GM03348 (cell line): ENCODE measurements at places on chromosomes 12 and 14.

DNA sequence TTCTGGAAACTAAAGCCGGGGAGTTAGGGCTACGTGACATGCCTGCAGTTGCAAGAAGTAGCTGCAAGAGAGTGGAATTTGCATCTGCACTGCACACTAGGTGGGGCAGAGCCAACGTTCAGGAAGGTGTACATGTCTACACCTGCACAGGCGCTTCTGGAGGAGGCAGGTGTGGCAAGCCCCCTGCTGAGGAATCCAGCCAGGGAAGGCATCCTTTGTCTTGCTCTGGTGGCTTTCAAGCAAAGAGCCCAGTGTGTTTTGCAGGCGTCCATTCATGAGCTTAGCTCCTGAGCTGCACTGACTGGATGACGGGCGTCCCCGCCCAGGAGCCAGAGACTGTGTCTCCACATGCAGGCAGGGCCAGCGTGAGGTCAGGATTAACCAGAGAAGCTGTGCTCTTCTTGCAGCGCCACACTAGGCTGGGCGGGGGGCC is 116.3 kb downstream of the ZFP36L1 start:
- no peak for DNase-seq

GRCh38 chr14:64970776-64971477 is 1.2 kb downstream of the RAB15 start:
- peak; percentile 30 for DNase-seq

DNA sequence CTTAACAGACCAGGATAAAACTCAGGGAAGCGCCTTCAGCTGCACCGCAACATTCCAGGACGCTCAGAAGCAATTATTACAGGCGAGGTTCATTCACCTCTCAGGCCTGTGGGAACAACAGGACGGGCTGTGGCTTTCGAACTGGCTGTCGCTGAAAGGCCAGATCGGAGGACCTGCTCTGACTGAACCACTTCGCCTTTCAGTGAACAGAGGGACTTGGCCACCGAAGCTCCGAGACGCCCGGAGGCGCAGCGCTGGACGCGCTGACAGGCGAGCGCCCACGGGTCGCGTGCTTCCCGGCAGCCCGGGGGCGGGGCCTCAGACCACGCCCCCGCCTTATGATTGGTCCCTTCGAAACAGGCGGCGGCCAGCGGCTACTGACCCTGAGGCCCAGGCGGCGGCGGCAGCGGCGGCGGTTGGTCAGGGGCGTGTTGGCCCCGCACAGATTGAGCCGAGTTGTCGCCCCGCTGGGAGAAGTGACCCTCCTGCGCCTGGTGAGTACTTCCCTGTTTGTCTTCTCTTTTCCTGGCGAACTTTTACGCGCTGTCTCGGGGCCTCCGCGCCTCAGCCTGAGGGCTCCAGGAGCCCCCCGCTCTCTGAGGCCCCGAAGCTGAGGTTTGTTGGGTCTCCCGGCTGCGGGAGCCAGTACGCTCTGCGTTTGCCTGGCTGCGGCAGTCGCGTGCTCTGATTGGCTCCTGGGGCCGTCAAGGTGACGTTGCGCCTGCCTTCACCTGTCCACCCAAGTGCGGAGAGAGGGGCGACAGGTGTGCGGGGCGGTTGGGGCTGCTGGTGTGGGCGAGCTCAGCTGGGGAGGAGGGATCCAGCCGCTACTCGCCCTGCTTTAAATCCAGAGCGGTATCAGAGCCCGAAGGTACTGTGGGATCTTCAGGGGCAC is at the start of gene GAS2L3:
Gene GAS2L3, plus strand, starts transcription at position 393 of the 895 bp plus-strand sequence. CDS start 21,221 bp downstream, outside the sequence.
- DNase-seq: peak; percentile 97

DNA sequence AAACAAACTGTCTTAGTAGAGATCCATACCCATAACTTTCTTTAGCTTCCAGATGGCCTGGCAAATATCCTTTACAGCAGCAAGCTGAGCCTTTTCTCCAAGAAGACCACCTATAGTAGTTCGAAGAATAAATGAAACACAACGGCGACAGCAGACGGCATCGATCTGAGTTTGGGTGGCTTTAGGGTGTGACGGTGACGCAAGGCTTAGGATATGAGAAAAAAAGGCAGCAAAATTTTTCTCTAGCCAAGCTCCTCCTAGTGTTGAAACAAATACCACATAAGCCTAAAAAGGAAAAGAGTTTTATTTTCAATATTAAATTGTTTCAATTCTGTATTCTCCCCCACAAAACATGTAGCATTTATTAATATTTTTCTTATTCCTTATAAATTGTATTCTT is 33.3 kb downstream of the HEATR5A start:
- no peak for DNase-seq

GRCh38 chr14:102819747-102820330 is 42.6 kb downstream of the TRAF3 start:
- DNase-seq: no peak

- DNase-seq: no peak
Observed at GRCh38 chr12:89884416-89884898, 175.8 kb upstream of the ATP2B1 start.

- DNase-seq: no peak
Observed at GRCh38 chr14:96676166-96676565, 121.0 kb upstream of the VRK1 start.

DNA sequence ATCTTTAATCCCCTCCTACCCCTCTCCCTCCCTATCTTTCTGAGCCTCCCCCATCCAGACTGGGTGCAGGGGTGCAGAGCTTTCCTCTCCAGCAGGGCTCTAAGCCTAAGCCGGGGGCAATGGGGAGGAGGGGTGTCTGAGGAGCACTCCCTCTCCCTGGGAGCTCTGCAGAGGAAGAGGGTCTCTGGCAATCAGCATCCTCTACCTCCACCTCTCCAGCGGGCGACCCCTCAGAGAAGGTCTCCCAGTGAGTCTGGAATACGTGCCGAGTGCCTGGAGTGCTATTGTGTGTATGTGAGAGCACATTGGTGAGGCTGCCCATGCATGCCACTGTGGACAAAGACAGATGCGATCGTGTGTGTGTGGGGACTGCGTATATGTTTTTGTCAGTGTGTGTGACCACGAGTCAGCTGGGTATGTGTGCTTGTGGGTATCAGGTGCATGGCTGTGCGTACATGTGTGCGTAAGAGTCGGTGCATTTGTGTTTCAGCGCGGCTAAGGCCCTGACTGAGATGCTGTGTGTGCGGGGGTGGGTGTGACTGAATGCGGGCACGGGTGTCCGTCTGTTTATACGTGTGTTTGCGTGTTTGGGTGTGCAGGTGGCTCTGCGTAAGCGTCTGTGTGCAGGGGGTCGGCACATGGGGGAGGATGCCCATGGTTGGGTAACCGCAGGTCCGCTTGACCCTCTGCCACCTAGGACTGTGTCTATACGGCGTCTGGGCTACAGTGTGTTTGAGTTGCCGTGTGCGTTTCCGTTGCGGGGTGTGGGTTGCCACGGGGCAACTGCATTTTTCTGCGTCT is 905 bp upstream of the DLK1 start:
- no peak for DNase-seq

GRCh38 chr12:16347391-16348298 is at the start of gene MGST1:
Gene MGST1 (plus strand): TSS chr12:16347645. CDS start chr12:16354253, 6,608 bp downstream.
- DNase-seq: peak; percentile 75

DNA sequence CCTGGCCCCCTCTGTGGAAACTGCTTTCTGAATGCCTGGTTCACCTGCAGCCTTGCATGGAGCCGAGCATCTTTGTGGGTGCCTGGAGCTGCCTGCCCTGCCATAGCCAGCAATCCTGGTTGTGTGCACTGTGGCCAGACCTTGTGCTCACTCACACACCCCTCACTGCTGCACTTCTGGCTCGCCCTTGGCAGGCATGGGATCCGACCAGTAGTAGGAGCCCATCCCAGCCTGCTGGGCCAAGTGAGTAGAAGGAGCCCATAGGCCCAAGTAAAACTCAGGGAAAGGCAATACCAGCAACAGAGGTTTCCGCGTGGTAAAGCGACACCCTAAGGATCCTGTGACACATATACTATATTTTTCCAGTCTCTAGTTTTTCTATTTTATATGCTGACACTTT is 270.0 kb upstream of the NAV3 start:
- DNase-seq: no peak

- no peak for DNase-seq
Observed at GRCh38 chr12:122126713-122127597, 47.1 kb downstream of the IL31 start.

DNA sequence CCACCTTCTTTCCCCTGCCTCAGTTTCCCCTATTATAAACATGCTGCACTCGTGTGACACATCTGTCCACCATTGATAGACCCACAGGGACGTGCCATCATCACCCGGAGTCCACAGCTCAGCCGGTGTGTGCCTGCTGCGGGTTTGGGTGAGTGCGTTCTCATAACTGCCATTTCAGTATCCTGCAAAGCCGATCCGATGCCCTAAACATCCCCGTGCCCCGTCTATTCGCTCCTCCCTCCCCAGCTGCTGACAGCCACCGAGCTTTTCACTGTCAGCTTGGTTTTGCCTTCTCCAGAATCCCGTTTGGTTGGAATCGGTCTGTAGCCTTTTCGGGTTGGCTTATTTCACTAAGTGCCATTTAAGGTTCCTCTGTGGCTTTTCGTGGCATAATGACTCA is 3.9 kb downstream of the LRCOL1 start:
- DNase-seq: no peak

DNA sequence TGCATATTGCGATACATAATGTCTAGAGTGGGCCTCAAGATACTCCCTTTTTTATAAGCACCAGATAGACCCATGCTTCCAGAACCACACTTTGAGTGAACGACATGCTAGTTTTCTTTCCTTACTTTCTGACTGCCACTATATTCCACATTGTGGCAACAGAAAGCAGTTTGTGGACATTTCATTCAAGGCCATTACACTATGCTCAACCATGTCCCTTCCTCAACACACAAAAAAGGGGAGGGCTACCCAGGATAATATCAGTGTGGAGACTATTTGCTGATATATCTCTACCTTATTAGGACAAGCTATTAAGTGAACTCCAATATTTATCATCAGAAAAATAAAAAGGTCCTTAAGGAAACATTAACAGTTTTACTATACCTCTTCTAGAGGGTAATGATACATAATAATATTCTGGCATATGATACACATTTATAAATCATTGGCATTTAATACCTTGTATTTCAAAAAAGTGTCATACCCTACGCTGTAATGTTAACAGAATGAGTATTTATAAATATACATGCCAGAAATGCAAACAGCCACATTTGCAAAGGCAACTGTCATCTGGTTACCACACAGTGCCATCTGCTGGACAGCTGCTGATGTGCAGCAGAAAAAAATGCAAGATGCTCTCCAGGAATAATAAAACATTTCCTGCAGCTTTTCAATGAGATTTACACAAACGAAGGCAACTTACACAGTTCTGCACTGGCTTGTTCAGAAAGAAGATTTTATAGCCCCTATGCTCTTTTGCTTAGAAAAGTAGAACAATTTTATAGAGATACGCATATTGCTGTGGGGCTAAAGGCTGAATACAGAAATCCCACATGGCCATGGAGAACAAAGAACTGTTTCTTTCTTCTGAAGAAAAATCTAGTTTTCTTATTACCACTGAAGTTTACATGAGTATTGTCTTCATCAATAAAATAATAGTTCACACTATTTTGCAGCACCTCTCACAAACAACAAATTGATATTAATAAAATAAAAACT is 182.2 kb upstream of the GRIP1 start:
- peak; percentile 60 for DNase-seq

- no peak for DNase-seq
Observed at GRCh38 chr12:127886827-127887226, 380.1 kb upstream of the TMEM132C start.

- DNase-seq: peak; percentile 61
Observed at GRCh38 chr14:99391671-99392070, 89.0 kb downstream of the SETD3 start.

- no peak for DNase-seq
Observed at GRCh38 chr12:76234741-76235140, 113.5 kb downstream of the BBS10 start.

GRCh38 chr14:95163666-95164065 is 6.3 kb upstream of the DICER1 start:
- no peak for DNase-seq

GRCh38 chr14:96795109-96795828 is 1.9 kb upstream of the VRK1 start:
- no peak for DNase-seq

GRCh38 chr12:80716696-80717469 is at the start of gene MYF5:
Gene MYF5 (plus strand): TSS chr12:80716912. CDS start chr12:80717064, 152 bp downstream.
- no peak for DNase-seq

DNA sequence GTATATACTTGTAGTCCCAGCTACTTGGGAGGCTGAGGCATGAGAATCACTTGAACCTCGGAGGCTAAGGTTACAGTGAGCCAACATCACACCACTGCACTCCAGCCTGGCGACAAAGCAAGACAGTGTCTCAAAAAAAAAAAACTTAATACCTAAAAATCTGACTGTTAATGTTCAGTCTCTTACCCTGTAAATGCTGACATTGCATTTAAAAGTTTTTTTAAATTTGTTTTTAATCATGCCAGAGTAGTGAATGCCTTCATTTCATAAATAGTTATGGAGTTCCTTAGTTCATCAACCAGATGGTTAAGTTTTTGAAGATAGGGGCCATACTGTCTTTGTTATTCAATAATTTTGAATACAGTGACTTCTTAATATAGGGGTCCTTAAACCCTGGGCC is 21.2 kb downstream of the CAND1 start:
- DNase-seq: no peak

GRCh38 chr14:51725061-51725460 is 73.4 kb downstream of the FRMD6 start:
- DNase-seq: no peak
